ENCODE measurements at places on chromosomes 4 and X. TPM values are rescaled to one million over a fixed set of nuclear protein-coding genes. Genes with fewer than 3 reads are reported as not detected.

Gene SUPT20HL1
- total RNA-seq, result not detected

Gene POLN
- total RNA-seq, result 1.6 TPM

Gene GLRA3
- not detected for total RNA-seq

Gene NSUN7
- total RNA-seq, result 10.9 TPM

Gene C4orf54
- total RNA-seq, result 0.27 TPM

Gene MCTS1
- 37.6 TPM for total RNA-seq

Gene GAK
- total RNA-seq, result 266 TPM

Gene TRIML2
- not detected for total RNA-seq

Gene MSANTD1
- total RNA-seq, result 1.3 TPM

Gene PAGE4
- total RNA-seq, result not detected

- no peaks in the 10 kb centered on the region for H3K36me3 ChIP-seq
- H3K4me1 ChIP-seq, result no peaks in the 10 kb centered on the region
- no peak overlapping the region for H3K27ac ChIP-seq
- no peak overlapping the region for H3K4me3 ChIP-seq
- no peaks in the 10 kb centered on the region for H3K27me3 ChIP-seq
Measured at GRCh38 chr4:147340111-147340510, 140.8 kb upstream of the EDNRA start.

DNA sequence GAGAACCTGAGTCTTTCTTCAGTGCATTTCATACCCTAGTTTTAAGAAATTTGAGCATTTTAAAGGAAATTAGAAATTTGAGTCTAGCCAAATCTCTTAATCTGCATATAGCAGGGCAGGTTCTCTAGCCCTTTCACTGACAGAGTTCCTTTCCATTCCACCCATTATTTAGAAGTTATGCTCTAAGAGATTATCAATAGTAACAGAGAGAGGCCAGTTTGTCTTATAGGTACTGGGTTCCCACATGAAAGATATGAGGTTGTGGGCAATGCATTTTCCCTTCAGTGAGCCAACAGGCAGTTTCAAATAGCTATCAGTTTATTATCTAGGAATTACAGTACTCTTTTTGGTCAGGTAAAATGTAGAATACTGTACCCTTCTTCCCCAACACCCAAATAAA is 7.3 kb upstream of the GALNT7 start:
- H3K27me3 ChIP-seq, result no peaks in the 10 kb centered on the region
- no peak overlapping the region for H3K27ac ChIP-seq
- H3K36me3 ChIP-seq, result no peaks in the 10 kb centered on the region
- no peak overlapping the region for H3K4me3 ChIP-seq
- no peak for DNase-seq
- no peaks in the 10 kb centered on the region for H3K4me1 ChIP-seq

DNA sequence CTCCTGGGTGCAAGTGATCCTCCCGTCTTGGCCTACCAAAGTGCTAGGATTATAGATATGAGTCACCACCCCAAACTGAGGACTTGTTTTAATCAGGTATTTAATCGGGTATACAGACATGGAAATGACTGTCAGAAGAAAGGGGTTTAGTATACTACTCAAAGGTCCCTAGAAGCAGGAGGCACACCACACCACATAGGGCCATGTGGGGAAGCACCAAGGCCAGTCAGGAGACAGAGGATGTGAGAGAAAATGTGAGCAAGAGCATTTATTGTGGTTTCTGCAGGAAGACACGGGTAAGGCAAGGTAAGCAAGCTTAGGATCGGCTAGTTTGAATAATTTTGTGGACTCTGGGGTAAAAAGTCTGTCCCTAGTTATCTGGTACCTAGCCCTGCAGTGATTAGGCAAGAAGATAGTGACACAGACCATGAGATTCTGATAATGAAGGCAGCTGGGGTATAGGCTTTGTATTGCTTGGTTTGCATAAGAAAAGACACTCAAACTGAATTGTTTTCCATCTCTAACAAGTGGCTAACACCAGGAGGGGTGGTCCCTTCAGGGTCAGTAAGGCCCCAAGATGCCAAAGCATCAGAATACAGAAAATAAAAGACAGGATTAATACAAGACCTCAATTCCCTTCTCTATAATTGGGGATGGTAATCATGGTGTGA is 408.8 kb upstream of the F9 start:
- no peak overlapping the region for H3K27ac ChIP-seq
- H3K27me3 ChIP-seq, result no peaks in the 10 kb centered on the region
- no peaks in the 10 kb centered on the region for H3K4me1 ChIP-seq
- no peaks in the 10 kb centered on the region for H3K36me3 ChIP-seq

DNA sequence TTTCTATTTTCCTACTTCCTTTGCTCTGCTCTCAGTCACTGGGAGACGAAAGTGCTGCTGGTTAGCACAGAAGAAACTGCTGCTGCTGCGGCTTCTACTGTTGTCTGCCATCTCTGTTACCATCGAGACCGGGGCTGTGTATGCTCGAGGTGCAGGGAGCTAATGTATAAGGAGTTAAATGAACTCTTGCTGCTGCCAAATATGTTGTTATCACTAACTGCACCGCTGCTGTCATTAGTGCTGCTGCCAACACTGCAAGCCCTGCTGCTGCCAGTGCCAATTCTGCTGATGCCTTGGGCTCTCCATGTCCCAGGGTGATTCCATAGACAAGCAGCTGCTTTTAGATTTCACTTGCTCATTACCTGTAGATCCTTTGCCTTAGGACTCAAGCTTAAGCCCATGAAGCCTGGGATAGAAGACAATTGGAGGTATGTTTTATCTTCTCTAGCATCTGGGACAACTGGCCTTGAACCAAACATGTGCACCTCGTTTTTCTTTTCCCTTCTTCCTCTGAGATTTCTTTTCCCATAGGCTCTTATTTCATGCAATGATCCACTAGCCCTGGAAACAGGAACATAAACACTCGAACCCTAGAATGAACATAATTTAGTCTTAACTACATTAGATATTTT is 107.8 kb downstream of the CCSER1 start:
- DNase-seq, result no peak
- H3K4me1 ChIP-seq, result no peaks in the 10 kb centered on the region
- no peaks in the 10 kb centered on the region for H3K27me3 ChIP-seq
- no peaks in the 10 kb centered on the region for H3K36me3 ChIP-seq
- no peak overlapping the region for H3K27ac ChIP-seq
- H3K4me3 ChIP-seq, result no peak overlapping the region

- H3K36me3 ChIP-seq, result no peaks in the 10 kb centered on the region
- H3K27ac ChIP-seq, result peak overlapping the region; percentile 9
- H3K4me3 ChIP-seq, result no peak overlapping the region
Measured at GRCh38 chrX:74179071-74179470, 124.9 kb upstream of the ZCCHC13 start.

GRCh38 chr4:24210332-24210902 is 320.6 kb upstream of the PPARGC1A start:
- no peak overlapping the region for H3K4me3 ChIP-seq

GRCh38 chr4:67680581-67681222 is 20.3 kb downstream of the UBA6 start:
- no peaks in the 10 kb centered on the region for H3K36me3 ChIP-seq
- no peaks in the 10 kb centered on the region for H3K27me3 ChIP-seq
- H3K27ac ChIP-seq, result no peak overlapping the region

- no peaks in the 10 kb centered on the region for H3K36me3 ChIP-seq
- H3K27me3 ChIP-seq, result no peaks in the 10 kb centered on the region
- no peak overlapping the region for H3K27ac ChIP-seq
- no peak for DNase-seq
Measured at GRCh38 chr4:100511896-100512295, 5.9 kb downstream of the EMCN start.

DNA sequence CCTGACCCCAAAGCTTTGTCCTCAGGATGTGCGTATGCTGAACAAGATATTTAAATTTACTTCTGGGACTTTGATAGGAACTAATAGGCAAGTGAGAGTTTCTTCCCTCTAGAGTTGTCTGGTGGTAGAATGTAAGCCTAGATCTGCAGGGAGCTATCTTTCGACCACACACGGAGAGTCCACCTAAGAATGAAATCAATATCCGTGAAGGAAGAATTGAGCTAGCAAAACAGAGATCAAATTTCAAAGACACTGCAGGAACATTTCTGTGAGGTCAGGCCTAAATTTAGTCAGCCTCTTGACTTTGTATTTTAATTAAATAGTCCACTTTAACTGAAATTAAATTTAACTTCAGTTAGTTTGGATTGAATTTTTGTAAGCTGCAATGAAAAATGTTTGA is 871.3 kb downstream of the RAB28 start:
- no peak for DNase-seq
- no peak overlapping the region for H3K4me3 ChIP-seq
- no peak overlapping the region for H3K27ac ChIP-seq
- H3K4me1 ChIP-seq, result no peaks in the 10 kb centered on the region

DNA sequence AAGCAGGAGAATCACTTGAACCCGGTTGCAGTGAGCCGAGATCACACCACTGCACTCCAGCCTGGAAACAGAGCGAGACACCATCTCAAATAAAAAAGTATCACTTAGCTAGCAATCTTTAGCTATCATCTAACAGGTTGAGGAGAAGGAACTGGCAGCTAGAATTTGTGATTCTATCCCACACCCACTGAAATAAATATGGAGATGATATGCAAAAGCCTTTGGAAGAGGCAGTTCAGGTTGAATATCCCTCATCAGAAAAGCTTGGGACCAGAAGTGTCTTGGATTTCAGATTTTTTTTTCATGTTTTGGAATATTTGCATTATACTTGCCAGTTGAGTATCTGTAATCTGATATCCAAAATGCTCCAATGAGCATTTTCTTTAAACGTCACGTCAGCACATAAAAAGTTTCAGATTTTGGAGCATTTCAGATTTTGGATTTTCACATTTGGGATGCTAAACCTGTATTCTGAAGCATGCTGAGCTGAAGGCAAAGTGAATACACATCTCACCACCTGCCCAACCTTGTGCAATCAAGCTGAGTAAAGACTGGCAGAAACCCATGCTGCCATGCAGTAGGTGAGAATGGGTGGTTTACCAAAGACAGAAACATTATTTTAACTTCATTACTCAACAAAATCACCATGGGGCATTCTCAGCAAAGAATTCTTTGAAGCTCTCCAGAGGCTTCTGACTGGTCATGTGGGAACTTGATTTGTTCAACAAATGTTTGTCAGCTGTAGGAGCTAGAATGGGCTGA is 159.3 kb downstream of the SH3KBP1 start:
- no peaks in the 10 kb centered on the region for H3K36me3 ChIP-seq
- no peaks in the 10 kb centered on the region for H3K27me3 ChIP-seq
- H3K27ac ChIP-seq, result no peak overlapping the region
- DNase-seq, result no peak
- H3K4me3 ChIP-seq, result no peak overlapping the region

GRCh38 chrX:40260146-40260747 is 162.5 kb upstream of the BCOR start:
- H3K4me3 ChIP-seq, result no peak overlapping the region
- no peaks in the 10 kb centered on the region for H3K4me1 ChIP-seq
- H3K27ac ChIP-seq, result no peak overlapping the region
- no peak for DNase-seq

DNA sequence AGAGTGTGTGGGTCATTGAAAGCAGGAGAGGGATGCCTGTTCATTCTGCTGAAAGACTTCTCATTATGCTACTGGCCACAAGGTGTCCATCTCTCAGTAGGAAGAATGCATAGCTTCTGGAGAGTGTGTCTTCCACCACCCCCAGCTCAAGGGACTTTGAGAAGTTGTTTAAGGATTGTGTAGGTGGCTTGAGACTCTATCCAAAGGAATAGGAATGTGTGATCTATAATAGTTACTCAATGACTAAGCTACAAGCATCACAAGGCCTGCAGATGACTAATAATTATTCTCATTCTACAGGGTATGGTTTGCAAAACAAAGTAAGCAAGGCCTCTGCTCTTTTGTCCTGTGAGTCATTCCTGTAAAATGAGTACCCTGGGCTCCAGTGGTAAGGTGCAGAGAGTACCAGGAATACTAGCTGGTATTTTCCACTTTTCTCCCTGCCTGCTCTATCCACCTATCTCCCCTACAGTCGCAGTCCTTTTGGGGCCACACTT is 279.8 kb upstream of the BOD1L1 start:
- no peaks in the 10 kb centered on the region for H3K27me3 ChIP-seq
- H3K4me3 ChIP-seq, result no peak overlapping the region
- no peak overlapping the region for H3K27ac ChIP-seq

DNA sequence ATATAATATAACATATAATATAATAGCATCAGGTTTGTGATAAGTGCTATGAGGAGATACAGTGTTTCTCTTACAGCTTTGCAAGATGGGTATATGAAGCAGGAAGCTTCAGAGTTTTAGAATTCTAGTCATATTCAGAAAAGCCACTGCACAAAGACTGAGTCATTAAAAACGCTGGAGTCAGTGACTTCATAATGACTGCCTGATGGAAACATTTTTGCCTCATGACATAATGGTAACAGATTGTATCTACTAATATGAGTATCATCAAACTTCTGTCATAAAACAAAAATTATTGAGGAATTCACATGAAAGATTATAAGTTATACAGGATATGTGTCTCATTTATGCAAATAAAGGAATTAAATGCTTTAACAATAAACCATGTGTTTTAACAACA is 46.8 kb downstream of the EPHA5 start:
- no peaks in the 10 kb centered on the region for H3K27me3 ChIP-seq
- DNase-seq, result no peak
- no peaks in the 10 kb centered on the region for H3K36me3 ChIP-seq
- no peak overlapping the region for H3K27ac ChIP-seq
- H3K4me3 ChIP-seq, result no peak overlapping the region
- H3K4me1 ChIP-seq, result no peaks in the 10 kb centered on the region

DNA sequence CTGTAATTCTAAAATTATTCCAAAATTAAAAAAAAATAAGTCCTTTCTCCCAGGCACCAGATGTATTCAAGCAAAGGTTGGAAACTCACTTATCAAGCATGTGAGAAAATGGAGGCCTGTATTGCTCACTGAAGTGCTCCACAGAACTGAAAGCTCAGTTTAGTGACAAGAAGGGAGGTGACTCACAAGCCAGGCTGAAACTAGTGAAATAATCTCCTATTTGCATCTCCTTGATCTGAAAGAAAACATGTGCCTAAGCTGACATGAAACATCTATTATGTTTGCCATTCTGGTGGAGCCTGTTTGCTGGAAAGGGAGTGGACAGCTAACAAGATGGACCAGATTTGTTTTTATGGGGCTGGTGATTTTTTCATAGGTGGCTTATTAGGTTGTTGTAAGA is 54.0 kb upstream of the AMELX start:
- H3K36me3 ChIP-seq, result no peaks in the 10 kb centered on the region
- H3K4me3 ChIP-seq, result no peak overlapping the region
- no peak overlapping the region for H3K27ac ChIP-seq

- no peak for DNase-seq
- no peak overlapping the region for H3K27ac ChIP-seq
- H3K4me1 ChIP-seq, result no peaks in the 10 kb centered on the region
- H3K36me3 ChIP-seq, result no peaks in the 10 kb centered on the region
- no peaks in the 10 kb centered on the region for H3K27me3 ChIP-seq
Measured at GRCh38 chr4:97911236-97911906, 231.9 kb downstream of the STPG2 start.
